ENCODE measurements at places on chromosomes 4 and X.

- peak; percentile 94 for DNase-seq
Measured at GRCh38 chr4:26048378-26048882, 134.4 kb downstream of the SMIM20 start.

DNA sequence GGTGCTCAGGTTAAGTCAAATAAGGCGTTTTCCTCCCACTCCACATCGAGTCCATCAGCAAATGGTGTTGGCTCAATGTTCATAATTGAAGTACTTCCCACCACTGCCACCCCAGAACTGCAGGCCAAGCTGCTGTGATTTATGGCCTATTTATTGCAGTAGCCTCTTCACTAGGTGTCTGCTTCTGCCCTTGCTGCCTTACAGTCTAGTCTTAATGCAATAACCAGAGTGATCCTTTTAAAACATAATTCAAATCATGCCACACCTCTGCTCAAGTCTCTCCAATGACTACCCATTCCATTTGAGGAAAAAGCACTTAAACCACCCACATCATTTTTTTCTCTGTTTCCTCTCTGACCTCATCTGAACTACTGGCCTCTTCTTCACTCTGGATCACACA lies 220.3 kb downstream of the KCNIP4 start:
- DNase-seq = no peak

DNA sequence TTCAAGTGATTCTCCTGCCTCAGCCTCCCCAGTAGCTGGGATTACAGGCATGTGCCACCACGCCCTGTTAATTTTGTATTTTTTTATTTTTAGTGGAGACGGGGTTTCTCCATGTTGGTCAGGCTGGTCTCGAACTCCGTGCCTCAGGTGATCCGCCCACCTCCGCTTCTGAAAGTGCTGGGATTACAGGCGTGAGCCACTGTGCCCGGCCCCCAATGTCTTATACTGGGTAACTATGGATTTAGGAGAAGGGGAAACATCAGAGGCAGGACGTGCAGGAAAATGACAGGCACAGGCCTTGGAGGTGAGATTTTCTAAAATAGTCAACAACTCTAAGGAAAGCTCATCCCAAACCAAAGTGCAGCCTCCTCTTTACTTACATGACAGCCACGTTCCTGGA lies 11.1 kb upstream of the TSPYL2 start:
- DNase-seq = no peak

DNA sequence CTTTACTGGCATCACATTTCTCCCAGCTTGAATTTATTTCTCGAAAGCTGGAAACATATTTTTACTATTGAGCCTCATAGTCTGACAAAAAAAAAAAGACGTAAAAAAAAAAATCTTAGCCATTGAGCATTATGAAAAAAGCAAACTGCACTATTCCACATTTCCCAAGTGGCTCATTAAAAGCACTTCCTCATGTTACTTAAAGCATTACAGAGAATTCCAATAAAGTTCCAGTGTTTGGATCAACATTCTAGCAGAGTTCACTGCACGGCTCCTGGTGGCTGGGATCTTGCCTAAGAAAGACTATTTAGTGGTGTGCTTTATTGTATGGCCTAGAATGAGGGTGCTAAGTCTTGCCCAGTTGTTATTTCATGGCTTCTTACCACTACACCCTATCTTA lies 476.2 kb downstream of the PPARGC1A start:
- DNase-seq = no peak

DNA sequence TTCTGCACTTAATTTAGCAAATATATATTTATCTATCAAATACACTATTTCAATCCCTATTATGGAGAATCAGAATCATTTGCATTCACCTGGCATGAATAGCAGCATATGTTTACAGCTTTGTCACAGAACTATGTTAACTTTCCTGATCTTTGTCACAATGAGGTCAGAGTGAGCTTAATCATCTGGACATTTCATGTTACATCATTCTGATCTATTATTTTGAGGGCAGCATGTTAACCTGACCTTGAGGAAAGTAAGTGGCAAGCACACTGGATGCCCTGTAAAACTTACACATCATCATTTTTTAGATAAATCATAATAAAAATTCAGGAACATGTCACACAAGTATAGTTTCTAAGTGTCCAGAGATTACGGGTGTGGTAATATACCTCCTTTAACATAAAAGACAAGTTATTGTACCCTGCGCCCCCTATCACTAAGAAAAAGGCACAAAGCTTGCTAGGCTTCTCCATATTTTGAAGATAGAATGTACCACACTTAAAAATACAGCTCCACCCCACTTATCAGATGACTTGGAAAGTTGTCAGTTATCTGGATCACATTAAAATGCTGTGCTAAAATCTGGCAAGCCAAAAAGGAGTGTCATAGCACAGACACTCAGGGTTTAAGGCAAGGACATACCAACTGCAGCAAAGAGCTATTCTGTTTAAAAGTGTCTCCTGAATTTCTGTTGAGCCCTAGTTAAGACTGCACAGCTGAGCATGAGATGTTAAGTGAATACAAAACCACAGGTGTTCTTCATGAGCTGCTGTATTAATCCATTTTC lies 182.7 kb upstream of the FAT4 start:
- peak; percentile 27 for DNase-seq

GRCh38 chr4:70670332-70671014 lies 4.2 kb upstream of the JCHAIN start:
- DNase-seq = peak; percentile 77
